ENCODE measurements at places on chromosomes 7 and 10.

DNA sequence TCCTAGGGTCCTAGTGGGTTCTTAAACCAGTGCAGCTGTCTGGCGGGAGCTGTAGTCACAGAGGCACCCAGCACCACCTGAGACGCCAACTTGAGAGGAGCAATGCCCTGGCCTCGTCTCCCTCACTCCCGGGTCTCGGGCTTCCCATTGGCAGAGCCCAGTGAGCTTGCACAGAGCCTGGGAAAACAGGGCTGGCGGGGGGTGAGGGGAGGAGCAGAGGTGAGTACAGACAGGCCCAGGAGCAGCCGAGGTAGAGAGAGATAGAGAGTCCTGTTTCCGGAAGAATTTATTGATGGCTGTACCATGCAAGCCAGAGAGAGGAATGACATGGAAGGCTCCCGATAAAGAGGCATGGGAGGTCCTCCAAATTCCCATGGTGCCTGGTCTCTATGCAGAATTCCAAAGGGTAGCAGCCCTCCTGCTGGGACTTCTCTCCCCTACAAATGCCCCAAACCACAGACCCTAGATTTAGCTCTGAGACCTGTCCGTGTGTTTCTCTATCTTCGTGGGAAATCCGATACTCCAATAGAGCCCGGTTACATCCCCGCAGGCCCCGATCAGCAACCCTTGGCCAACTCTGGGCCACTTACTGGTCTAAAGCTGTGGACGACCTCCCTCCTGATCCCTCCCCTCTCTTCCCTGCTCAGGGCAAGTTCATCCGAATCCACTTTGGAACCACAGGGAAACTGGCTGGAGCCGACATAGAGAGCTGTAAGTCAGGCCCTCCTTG, 20.3 kb upstream of the MYH16 start:
- no peak for DNase-seq

DNA sequence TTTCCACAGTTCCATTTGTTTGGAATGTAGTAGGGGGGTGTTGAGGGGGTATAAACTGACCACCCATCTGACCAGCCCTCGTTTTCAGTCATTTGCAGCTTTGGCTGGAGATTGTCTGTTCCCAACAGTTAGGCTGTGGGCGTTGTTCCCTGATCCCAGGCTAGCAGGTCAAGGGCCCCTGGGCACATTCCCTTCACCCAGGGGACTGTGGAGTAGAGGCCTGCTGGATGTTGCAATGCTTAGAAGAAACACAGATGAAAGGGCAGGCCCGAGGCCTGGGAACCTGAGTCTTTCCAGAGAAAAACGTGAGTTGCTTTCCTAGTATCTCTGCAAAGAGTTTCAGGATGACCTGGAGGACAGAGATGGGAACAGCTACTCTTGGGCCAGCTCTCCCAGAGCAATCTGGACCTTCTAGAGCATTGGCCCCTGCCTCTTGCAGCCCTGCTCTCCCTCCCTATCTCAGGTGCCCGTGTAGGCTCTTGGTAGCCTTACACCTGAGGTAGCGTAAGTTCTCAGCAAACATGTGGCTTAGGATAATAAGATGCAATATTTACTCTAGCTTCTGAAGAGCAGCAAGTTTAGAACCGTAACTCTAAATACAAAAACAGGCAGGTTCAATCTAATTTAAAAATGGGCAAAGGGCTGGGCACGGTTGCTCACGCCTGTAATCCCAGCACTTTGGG, 99.4 kb upstream of the EFCAB10 start:
- no peak for DNase-seq

DNA sequence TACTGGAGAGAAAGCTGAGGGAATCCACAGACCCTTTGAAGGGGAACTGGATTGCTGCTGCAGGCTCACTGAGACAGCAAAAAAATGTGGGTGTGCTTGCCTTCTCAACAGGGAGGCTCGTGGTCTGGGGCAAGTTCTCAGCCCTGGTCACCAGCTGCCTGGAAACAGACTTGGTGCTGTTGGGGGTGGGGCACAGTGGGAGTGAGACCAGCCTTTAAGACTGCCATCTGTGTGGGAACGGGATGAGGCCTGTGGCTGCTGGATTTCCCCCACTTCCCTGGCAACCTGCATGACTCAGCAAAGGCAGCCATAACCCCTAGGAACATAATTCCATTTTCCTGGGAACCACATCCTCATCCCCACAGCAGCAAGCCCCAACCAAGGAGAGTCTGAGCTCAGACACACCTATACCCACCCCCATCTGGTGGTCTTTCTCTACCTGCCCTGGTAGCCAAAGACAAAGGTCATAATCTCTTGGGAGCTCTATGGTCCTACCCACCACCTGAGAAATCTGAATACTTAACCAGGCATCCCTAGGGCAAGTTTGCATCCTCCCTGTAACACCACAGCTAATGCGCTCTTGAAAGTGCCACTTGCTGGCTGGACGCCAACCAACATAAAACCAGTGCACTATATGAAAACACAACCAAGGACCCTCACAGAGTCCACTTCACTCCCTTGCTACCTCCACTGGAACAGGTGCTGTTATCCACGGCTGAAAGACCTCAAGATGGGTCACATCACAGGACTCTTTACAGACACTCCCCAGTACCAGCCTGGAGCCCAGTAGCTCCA, 45.0 kb upstream of the TFEC start:
- no peak for DNase-seq

DNA sequence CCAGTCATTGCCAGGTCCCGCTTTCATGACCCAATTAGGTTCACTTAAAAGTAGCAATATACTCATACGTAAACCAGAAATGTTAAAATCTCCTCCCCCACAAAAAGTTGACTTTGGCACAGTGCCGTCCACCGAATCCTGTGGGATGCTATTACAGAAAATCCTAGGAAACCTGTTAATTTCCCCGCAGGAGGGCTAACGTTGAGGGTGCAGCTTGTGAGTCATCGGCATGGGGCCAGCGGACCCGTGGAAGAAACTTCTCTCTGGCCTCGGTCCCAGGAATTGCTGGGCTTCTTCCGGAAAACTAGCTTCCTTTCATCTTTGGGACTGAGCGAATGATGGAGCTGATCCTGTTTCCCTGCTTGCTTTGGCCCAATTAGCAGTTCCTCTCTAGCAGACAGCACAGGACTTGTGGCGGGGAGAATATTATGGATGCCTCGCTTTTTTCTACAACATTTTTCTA, 13.5 kb downstream of the CRYGN start:
- no peak for DNase-seq

GRCh38 chr7:133529861-133530260, 277.0 kb downstream of the EXOC4 start:
- DNase-seq, result no peak

DNA sequence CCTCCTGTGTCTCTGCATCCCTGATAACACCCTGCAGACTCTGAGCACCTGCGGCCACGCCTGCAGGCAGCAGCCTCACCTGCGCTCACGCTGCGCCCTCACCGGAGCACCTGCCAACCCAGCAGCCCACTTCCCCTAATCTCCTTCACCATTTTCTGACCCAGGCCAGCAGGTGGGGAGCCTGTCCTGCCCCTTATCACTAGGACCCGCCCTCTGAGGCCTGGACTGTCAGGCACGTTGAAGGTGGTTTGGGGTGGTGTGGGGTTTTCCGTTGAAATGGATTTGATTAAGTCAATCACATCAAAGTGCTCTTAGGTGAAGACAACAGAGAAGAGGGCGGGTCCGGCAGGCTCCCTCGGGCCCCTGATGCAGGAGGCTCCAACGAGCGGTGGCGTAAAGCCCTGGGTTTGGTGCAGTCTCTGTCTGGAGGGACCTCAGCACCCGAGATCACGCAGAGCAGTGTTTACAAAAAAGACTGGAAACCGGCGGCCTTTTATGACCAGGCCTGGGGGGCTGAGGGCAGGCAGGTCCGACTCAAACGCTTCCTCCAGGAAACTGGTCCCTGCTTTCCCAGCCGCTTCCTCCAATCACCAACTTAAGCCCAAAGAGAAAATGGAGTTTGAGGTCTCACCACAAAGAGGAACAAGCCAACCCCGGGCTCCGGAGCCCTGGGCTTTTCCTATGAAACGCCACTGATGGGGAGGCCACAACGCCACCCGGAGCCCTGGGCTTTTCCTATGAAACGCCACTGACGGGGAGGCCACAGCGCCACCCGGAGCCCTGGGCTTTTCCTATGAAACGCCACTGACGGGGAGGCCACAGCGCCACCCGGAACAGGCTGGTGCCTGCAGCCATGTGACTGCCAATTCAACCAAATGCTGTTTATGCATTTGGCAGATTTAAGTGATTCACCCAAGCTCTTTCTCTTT, 45.5 kb downstream of the DPYSL4 start:
- no peak for DNase-seq

DNA sequence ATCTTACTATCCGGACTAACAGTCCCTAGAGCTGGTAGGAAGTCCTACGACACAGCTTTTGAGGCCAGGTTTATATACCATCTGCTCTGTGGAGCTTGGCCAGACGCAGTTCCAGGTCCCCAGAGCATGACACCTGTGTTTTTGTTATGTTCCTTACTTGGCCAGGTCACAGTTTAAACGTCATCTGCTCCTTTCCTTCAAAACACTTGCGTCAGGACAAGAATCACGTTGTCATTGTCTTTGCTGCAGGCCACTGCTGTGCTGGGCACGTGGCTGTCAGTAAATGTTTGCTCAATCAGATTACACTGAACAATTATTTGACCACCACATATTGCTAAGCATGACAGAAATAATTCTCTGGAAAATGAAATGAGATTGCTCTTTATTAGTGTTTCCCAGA, 23.9 kb downstream of the SLC18A2 start:
- DNase-seq, result no peak

DNA sequence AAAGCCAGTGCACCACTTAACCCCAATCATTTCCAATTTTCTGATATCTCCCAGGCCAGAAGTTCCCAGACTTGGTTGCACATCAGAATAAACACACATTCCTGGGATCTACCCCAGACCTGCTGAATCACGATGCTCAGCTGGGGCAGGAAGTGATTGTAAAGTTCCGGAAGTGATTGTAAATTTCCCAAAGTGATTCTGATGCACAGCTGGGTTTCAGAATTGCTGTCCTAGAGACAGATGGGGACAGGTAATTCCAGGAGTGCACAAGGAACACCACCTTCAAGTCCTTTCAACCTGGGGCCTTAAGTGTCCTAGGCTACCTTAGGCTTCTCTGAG, 104.2 kb upstream of the EEPD1 start:
- DNase-seq, result no peak

DNA sequence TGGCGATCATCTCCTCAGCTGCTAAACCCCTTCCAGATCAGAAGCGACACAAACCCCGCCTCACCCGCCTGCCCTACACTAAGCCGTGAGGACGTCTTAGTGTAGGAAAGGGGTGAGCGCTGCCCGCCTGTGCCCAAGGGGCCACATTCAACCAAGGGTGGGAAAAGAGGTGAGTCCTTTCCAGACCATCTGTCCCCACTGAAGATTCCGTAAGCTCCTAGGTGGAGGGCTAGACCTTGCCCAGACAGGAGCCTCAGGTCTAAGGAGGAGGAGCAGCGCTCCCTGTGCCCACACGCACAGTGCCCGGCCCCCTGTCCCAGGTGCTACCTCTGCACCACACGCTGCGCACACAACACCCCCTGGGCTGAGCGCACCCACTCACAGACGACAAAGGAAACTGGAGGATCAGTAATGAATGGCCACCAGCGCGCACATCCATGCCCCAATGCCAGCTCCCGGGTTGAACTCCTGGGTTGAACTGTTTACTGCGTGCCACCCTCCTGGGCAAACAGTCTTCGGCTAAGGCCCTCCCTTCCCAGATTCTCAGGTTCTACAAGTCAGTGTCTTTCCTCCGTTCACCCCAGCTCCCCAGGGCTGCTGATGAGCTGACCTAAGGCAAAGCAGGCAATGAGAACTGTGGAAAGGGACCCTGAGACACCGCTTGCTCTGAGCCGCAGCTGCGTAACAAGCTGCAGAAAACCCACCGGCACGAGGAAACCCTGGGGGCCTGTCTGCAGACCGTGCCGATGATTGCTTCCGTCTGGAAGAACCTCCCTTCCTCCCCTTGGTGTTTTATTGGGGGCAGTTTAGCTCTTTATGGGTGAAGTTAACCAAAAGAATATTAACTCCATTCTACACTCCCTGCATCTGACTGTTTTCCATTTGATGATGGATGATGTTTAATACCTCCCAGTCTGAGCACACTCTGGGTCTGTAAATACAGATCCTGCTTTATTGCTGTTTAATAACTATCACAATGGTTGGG, 185.9 kb downstream of the MAD1L1 start:
- no peak for DNase-seq

- DNase-seq, result no peak
These were observed 85.0 kb downstream of the BMS1 start for GRCh38 chr10:42867571-42867970.

DNA sequence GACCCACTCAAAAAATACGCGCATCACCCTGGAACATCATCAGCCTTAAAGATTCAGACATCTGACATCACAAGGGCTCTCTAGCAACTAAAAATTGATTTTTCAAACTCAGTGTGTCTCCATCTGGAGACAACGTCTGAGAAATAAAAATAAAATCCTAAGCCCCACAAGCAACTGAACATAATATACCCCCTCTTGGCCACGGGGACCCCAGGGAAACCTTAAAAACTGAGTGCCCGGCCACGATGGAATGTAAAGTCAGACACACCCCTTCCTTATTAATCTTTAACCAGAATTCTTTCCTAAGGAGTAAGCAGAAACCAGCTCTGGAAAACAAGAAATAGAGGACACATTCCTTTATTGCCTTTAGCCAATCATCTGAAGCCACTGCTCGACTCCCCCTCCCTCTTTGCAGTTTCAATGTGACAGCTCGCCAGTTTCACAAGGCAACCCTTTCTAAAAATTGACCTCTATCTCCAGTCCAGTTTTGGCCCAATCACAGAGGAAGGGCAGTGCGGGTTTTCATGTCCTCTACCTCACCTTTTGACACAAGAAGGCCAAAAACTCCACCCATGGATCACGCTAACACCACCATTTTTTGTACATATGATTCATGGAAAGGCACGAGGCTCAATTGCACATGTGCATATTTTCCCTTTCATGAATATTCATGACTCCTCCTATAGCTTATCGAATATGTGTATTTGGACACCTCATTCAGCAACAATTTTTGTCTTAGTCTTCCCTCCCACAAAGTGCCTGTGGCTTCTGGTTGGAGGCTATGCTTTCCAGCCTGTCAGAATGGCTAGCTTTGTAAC, 24.2 kb downstream of the IFIT3 start:
- no peak for DNase-seq

- no peak for DNase-seq
These were observed 33.8 kb upstream of the FIS1 start for GRCh38 chr7:101278461-101279292.

- DNase-seq, result no peak
These were observed 326.0 kb upstream of the MTPN start for GRCh38 chr7:136303162-136303561.

DNA sequence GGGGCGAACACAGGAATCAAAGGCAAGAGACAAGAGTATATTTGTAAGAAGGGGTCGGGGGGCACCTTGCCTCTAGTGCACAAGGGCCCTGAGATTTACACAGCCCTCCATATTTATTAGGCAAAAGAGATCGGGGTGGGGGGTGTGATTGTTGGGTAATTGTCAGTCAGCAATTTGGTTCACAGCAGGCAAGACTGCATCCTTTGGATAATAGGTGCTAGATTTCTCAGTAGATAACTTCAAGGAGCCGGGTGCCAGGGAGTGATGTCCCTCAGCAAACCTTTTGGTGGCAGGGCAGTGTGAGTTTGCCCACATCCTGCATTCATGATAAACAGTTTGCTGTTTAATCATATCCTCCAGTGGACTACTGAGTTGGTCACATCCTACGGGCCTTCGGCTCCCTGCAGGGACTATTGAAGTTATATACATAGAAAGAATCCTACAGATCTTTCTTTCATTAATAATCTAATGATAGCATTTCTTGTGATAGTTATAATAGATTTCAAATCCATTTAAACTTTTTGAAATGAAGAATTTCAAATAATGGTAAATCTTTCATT, 178.5 kb downstream of the GNAI1 start:
- DNase-seq, result no peak
